Retinal pigment epithelial cell (primary cell): ENCODE measurements at places on chromosomes 1 and 21.

GRCh38 chr21:45637883-45638282, 5.6 kb upstream of the PCBP3 start:
- no peak for DNase-seq

GRCh38 chr1:85566890-85567289, 13.7 kb upstream of the CCN1 start:
- DNase-seq = no peak

GRCh38 chr1:12180315-12180714, 13.5 kb downstream of the TNFRSF1B start:
- no peak for DNase-seq

- DNase-seq = no peak
These were observed 3.9 kb downstream of the CLDN19 start for GRCh38 chr1:42736152-42736551.

GRCh38 chr1:231106347-231106746, 55.5 kb upstream of the TRIM67 start:
- DNase-seq = peak; percentile 91
